Activated CD4-positive, alpha-beta T cell treated with anti-CD3 and anti-CD28 coated beads for 24 hours (primary cell): ENCODE measurements at places on chromosomes 5 and 9.

DNA sequence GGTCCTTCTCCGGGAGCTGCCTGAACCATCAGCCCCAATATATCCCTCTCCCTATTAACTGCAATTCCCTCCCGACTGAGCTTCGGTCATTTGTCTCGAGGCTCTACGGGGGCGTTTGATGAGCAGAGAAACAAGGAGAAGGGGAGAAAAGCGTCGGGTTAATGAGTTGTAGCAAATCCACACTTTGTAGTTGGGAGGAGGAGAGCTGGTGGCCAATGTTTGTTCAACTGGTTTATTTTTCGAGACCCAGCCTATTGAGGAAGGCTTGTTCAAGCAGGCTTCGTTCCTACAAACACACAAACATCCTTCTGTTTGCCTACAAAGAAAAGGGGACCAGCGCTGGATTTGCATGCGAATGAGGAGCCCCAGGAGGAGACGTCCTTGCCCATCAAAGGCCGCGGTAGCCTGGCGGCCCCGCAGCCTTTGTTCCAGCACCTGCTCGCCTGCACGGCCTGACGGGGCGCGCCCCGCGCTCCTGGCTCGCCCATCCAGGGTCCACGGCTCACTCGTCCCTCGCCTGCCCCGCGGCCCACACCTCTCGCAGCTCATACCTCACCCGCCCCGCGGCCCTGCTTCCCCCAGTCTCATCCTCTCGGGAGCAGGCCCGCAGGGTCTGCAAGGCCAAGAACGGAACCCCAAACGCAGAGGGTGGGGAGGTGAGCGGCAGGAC, 4.6 kb downstream of the FOXD1 start:
- DNase-seq, result no peak

DNA sequence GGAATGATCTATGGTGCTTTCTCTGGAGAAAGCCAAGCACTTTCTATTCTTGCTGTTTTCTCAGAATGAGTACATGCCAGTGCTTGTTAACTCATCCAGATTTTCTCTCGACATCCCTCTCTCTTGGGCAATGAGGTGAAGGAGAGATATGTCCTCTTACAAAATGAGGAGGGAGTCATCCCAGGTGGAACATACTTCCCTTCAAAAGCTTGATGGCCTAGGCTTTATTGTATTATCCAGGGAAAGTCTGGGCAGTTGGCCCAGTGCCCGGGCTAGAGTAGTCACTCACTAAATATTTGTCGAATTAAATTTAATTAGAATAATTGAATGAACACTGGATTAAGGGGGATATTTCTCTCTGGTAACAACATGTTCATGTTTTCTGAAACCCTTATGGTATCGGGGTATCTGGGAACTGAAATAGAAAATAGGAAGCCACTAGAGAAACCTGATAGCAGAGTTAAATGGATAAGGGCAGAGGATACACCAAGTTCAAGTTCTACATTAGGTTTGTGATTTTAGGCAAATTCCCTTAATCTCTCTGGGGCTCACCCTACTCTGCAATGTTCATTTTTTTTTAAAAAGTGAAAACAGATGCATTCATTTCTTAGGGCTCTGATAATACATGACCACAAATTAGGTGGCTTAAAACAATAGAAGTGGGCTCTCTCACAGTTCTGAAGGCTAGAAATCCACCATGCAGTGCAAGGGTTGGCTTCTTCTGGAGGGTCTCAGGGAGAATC, 99.6 kb downstream of the LIFR start:
- DNase-seq, result no peak

DNA sequence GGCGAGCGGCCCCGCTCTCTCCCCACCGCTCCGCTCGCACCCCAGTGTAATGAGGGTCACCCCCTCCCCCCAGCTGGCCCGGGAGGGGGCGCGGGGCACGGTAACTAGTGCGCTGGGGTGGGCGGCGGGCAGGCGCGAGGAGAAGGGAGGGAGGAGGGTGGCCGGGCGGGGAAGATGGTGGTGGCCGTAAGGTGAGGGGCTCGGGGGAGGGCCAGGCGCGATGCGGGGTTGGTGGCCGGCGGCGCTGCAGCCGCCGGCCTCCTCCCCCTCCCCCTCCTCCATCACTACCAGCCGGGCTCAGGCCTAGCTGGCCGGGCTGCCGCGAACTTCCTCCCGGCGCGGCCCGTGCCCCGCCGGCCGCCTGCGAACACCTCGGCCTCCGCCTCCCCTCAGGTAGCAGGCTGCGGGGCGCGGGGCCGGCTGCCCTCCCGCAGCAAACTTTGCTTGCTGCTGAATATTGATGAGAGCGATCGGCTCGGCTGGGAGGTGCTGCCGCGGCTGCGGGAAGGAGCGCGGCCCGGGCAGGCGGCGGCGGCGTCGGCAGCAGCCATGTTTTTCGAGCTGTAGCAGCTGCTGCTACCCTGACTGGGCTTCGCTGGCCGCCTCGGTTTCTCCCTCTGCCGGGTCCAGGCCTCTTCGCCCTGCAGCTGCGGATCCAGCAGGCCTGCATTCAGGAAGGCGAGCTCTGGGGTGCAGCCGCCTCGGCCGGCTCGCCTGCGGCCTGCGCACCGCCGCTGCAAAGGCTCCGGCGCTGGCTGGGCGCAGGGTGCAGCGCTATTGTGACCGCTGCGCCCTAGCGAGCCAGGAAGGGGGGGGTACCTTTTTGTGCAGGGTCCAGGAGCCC, 502 bp downstream of the NSD1 start:
- DNase-seq, result peak; percentile 18

DNA sequence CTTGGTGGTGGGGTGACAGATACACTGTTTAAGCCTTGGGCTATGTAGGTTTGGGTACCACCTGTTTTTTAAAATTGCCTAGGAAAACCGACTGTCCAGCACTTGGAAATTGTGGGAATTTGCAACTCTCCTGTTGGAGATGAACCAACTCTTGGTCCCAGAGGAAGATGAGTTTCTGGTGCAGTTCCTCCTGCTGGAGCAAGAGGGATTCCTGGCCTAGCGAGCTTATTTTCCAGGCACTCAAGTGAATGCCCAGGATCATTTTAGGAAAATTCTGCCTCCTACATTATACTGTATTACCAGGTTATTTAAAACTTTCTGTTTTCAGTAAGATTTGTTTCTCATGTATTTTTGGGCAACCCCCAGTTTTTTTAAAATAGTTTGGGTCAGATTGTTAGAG, 33.7 kb downstream of the AP3S1 start:
- DNase-seq, result no peak

DNA sequence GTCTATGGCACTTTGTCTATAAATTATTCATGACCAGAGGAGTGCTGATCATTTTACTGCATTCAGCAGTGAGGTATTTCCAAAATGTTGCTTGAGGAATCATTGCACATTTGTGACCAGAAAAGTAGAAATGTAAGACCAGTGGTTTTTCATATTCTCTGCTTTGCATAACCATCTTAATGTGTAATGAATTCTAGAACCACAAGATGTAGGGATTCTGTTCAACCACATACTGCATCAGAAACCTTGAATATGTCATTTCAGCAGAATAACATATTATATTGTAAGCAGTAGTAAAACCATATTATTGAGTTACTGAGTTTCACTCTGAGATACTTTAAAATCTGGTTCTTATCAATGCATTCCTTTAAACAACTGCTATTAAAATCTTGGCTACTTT, 1243.4 kb downstream of the MAT2B start:
- no peak for DNase-seq

DNA sequence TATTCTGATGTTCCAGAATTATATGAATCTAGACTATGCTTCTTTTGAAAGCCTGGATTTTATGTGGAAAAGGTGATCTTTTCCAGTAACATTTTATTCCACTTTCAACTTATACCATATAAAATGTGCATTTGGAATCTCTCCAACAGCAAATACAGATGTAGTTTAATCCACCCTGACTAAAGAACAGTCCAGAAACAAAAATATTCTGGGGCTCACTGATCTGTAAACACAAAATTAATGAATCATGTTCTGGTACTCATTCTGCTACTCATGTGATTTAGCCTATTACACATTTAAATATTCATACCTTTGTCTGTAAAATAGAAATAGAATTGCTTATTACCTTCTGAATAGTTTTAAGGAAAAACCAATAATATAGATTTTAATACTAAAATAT, 125.8 kb downstream of the ARRDC3 start:
- no peak for DNase-seq

DNA sequence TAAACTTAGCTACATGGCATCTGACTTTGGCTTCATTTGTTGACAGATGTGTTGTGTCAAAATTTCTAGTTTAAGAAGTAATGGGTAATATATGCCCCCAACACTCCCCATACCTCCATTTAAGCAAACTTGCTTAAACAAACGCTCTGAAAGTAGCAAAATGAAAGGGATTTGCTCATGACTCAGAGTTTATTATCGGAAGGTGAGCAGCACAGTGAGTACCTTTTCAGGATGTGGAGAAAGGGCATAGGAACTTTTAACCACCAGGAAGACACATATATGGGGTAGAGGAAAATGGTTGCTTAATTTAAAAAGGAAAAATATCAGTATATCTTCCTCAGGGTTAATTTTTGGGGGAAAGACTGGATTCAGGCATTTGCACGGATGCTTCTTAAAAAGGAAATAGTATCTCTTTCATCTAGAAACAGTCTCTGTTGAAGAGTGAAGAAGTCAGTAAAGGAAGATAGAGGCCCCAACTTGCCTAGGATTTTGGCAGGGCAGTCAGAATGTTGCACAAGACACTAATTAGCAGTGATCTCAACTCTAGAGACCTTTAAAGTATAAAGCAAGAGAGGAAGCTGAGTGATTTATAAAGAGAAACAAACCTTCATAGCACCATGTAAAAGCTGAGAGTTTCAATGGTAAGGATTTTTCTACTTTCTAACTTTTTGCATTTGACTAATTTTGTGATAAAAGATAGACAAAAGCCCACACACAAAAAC, 155.1 kb downstream of the TRIO start:
- DNase-seq, result no peak

- no peak for DNase-seq
Measured at GRCh38 chr9:104836235-104836634, 72.3 kb downstream of the NIPSNAP3B start.

GRCh38 chr9:113636165-113636564, 172.6 kb downstream of the RGS3 start:
- DNase-seq, result no peak

GRCh38 chr9:3464033-3464638, 61.7 kb downstream of the RFX3 start:
- DNase-seq, result no peak

DNA sequence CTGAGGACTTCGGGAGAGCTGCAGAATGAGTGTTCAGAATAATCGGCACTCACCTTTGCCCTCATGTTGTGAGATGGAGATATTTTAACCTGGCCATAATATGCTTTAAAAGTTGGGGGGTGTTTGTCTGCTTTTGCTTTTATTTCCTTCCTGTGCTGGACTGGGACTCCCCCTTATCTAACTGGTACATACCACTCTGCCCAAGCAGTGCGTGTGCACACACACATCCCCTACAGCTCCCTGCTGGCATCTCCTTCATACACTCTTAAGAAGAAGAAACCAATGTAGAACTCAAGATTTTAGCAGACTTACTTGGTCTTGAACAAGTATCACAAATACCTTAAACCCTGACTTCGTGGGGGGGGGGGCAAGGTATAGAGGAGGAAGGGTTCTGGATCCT, 146.2 kb upstream of the DMRT1 start:
- DNase-seq, result no peak

- DNase-seq, result no peak
Measured at GRCh38 chr5:161411156-161411555, 135.4 kb downstream of the GABRB2 start.

GRCh38 chr5:106019261-106019660, 1651.5 kb downstream of the EFNA5 start:
- DNase-seq, result no peak

GRCh38 chr9:97075289-97075985, 36.5 kb upstream of the CTSV start:
- no peak for DNase-seq

- no peak for DNase-seq
Measured at GRCh38 chr9:81423589-81424326, 265.6 kb downstream of the TLE1 start.

- DNase-seq, result no peak
Measured at GRCh38 chr9:136171801-136172411, 33.0 kb downstream of the LHX3 start.

- no peak for DNase-seq
Measured at GRCh38 chr5:148759101-148759500, 67.3 kb upstream of the ADRB2 start.

- no peak for DNase-seq
Measured at GRCh38 chr9:15578714-15579113, 25.9 kb downstream of the CCDC171 start.

DNA sequence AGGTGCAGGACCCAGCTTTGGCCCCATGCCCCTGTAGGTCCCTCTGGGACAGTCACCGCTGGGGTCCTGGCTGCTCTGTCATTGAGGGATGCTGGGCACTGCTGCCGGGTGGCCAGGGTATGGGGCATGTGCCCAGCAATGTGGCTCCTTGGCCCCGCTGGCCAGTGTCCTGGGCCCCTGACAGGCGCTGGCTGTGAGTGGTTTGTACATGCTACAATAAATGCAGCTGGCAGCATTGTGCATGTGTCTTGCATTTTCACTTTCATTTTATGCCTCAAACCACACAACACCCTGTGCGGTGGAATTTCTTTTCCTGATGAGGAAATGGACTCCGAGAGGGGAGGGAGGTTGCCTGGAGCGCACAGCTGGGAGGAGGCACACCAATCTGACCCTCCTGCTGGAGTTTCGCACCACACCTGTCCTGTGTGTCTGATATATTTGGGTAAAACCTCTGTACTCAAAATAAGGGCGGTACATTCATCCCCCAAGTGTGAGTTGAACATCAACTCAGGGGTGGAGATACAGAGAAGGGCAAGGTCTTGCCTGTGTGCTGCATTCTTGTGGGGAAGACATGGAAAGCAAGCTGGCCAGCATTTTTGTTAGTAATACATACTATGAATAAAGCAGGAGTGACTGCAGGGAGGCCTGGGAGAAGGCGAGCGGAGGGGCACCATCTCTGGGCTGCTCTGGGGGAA, 11.7 kb downstream of the TSPAN17 start:
- no peak for DNase-seq

- DNase-seq, result no peak
Measured at GRCh38 chr9:127767909-127768331, 10.5 kb downstream of the SH2D3C start.

DNA sequence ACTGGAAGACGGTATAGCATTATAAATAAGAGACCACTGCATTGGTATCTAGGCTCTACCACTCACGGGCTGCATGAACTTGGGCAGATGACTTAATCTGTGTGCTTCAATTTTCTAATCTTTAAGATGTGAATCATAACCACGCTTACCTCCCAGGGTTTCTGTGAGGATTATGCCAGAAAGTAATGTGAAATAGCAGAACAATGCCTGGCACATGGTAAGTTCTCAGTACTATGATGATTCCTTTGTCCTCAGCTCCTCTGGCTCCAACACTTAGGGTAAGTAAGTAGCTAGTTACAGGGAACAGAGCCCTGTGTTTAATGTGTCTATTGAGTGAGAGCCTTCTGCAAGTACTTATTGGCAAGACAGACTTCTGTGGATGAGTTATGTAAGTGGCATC, 31.1 kb downstream of the POU4F3 start:
- no peak for DNase-seq

DNA sequence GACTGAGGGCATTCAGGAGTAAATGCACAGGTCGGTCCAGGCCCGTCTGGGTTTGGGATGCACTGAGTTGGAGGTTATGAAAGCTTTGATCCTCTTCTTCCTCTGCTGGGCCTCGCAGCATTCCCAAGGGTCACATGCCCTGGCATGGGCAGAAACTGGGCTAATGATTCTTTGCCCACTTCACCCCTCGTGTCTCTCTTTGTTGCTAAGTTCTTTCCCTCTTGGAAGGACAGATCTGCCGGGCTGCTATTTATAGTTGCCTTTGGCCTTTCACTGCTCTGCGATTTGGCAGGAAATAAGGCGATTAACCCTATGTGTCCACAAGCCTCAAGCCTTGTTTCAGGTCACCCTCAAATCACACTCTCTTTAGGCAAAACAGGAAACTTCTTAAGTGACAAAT, 66.9 kb downstream of the ENTREP1 start:
- DNase-seq, result no peak

GRCh38 chr9:99162759-99163364, 57.9 kb downstream of the TGFBR1 start:
- no peak for DNase-seq
